Natural killer cell treated with Interleukin-12 subunit alpha and Interleukin-12 subunit beta and Interleukin-15 and Interleukin-18, amount 100 ng/mL, for 72 hours (primary cell): ENCODE measurements at places on chromosomes 16 and 17.

GRCh38 chr17:56847106-56847505, 13.2 kb downstream of the DGKE start:
- no peaks in the 10 kb centered on the region for H3K27me3 ChIP-seq
- DNase-seq: no peak
- H3K27ac ChIP-seq: no peak overlapping the region
- peaks cover 27% of the 10 kb centered on the region for H3K36me3 ChIP-seq

DNA sequence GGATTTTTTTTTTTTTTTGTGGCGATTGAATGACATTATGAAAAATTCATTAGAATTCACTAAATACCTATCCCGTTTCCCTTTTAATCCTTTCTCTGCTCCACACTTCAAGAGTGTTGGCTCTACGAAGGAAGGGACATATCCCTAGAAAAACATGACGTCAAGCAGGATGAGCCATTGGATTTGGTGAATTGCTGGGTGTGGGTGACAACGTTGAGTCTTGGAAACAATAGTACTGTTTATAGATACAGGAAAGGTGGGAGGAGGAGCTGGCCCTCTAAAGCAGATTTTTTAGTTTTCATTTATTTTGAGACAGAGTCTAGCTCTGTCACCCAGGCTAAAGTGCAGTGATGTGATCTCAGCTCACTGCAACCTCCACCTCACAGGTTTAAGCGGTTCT, 167.6 kb upstream of the FAM20A start:
- peaks cover 2% of the 10 kb centered on the region for H3K27me3 ChIP-seq
- no peaks in the 10 kb centered on the region for H3K36me3 ChIP-seq
- no peak for DNase-seq
- H3K4me1 ChIP-seq: no peaks in the 10 kb centered on the region
- no peak overlapping the region for H3K27ac ChIP-seq

DNA sequence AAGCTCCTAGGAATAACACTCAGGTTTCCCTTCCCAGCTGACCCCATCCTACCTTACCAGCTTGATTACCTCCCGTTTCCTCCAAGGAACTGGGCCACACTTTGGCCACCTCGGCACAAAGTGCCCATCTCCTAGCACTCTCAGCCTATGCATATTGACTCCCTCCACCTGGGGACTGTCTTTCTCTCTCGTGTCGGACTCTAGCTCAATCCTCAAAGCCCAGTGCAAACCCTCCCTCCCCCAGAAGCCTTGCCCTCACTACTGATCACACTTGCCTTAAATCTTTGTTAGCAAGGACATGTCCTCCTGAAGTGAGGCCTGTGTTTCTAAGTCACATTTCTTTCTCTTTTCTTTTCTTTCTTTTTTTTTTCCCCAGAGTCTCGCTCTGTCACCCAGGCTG, 2.6 kb upstream of the RAB26 start:
- DNase-seq: no peak
- no peaks in the 10 kb centered on the region for H3K27me3 ChIP-seq
- H3K4me1 ChIP-seq: peaks cover 5% of the 10 kb centered on the region
- H3K4me3 ChIP-seq: no peak overlapping the region
- H3K36me3 ChIP-seq: no peaks in the 10 kb centered on the region
- no peak overlapping the region for H3K27ac ChIP-seq

GRCh38 chr17:7842380-7843256, 8.6 kb downstream of the KDM6B start:
- peak overlapping the region; percentile 93 for H3K4me3 ChIP-seq
- no peaks in the 10 kb centered on the region for H3K36me3 ChIP-seq
- DNase-seq: peak; percentile 97
- peaks cover 60% of the 10 kb centered on the region for H3K4me1 ChIP-seq
- no peaks in the 10 kb centered on the region for H3K27me3 ChIP-seq

GRCh38 chr16:46688101-46688653, 801 bp downstream of the VPS35 start:
- H3K4me3 ChIP-seq: no peak overlapping the region
- H3K36me3 ChIP-seq: peaks cover 8% of the 10 kb centered on the region
- H3K27me3 ChIP-seq: no peaks in the 10 kb centered on the region
- DNase-seq: no peak
- H3K27ac ChIP-seq: no peak overlapping the region
- peaks cover 37% of the 10 kb centered on the region for H3K4me1 ChIP-seq

- H3K36me3 ChIP-seq: no peaks in the 10 kb centered on the region
- peak; percentile 5 for DNase-seq
- H3K4me1 ChIP-seq: peaks cover 31% of the 10 kb centered on the region
- H3K27me3 ChIP-seq: no peaks in the 10 kb centered on the region
Measured at GRCh38 chr17:10041287-10041612, 136.2 kb upstream of the RCVRN start.
